ENCODE measurements at places on chromosomes 16 and 17.

- no peak for DNase-seq
These were observed 25.8 kb upstream of the HLF start for GRCh38 chr17:55238931-55239297.

GRCh38 chr17:28849281-28849680 lies 5.5 kb upstream of the ERAL1 start:
- no peak for DNase-seq

- peak; percentile 30 for DNase-seq
These were observed 2.1 kb upstream of the C17orf78 start for GRCh38 chr17:37373530-37374159.

DNA sequence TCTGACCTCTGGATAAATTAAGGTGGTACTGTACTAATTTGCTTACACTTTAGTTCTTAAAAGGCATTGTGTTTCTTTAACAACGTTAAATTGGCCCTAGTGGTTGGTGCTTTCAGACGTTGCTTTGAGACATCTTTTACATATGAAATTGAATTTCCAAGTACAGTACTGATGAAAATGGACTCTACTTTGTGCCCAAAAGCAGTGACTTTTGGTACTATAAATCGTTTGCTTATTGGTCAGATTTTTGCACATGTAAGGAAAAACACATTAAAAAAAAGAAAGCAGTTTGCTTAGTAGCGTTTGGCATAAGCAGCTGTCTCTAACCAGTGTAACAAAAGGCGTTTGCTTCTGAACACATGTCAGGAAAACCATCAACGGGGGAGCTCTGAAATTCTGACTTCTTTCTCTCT lies 139.6 kb downstream of the CDK5R1 start:
- no peak for DNase-seq

DNA sequence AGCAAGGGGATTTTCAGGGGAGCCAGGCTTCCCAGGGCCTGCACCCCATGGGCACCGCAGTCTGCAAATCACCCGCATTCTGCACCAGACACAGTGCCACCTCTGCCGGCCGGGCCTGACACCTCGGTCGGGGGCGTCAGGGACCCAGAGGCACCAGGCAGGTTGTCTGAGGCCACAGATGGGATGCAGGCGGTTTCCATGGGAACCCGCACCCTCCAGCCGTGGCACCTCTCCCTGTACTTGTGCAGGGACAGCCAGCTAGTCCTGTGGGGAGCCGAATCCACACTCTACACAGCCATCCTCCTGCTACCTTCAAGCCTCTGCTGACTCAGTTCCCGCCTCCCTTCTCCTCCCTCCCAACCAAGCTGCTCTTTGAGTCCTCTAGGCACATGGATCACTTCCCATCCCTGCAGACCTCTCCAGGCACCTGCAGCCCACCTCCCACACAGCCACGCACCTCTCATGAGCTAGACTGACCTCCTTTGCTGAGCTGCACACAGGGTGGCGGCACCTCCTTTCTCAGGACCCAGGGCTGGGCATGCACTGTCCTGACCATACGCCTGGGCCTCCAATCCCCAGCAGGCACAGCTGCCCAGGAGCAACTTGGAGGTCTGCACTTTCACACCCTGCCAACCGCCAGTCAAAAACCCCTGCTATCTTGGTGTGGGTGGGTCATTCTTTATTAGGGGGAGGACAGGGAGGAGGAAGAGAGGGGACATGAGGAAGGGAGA lies 119.5 kb downstream of the C16orf78 start:
- no peak for DNase-seq

DNA sequence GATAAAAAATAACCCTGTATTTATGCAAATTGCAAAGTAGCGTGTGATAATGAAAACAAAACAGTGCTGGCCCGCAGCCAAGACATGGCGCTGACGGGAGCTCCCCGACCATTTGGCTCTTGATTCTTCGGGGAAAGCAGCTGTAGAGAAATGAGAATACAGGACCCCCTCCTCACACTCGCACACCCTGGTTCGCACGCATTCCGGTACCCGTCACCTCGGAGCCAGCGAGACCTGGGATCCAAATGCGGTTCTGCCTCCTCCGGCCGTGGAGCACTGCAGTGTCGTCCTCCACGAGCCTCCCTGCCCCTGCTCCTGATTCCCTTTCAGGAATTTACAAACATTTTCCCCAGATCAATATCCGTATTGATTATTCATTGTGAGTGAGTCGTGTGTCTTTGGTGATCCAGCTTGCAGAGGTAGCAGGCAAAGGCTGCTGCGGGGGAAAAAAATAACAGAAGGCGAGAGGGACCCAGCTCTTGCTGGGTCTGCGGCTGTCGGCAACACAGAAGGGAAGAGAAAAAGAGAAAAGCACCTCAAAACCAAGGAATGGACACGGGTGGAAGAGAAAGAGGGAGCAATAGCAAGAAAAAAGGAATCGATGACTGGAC lies 184.1 kb upstream of the ZFHX3 start:
- DNase-seq, result no peak

GRCh38 chr16:81137754-81138153 lies 41.6 kb upstream of the GCSH start:
- DNase-seq, result no peak

- no peak for DNase-seq
These were observed 127.6 kb downstream of the KIF2B start for GRCh38 chr17:53950207-53950857.

GRCh38 chr16:54493061-54493460 lies 206.5 kb upstream of the IRX3 start:
- no peak for DNase-seq

DNA sequence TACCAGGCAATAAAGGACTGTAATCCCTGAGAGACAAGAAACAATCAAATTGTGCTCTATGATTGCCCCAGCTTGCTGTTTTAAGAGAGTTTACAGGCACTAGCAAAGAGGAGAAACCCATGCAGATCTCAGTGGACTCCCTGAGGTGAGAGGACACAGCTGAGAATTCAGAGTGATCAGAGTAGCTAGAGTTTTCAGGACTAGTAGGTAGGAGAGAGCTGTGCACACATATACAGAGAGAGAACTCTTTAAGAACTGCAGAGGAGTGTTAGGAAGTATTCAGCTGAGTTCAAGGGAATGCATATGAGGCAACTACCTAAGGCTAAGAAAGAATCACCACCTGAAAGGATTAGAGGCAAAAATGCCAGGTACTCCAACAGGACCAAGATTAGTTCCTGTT lies 904.8 kb downstream of the CDH8 start:
- no peak for DNase-seq

- DNase-seq, result peak; percentile 80
These were observed 2.3 kb upstream of the ACTG1 start for GRCh38 chr17:81514739-81515529.

DNA sequence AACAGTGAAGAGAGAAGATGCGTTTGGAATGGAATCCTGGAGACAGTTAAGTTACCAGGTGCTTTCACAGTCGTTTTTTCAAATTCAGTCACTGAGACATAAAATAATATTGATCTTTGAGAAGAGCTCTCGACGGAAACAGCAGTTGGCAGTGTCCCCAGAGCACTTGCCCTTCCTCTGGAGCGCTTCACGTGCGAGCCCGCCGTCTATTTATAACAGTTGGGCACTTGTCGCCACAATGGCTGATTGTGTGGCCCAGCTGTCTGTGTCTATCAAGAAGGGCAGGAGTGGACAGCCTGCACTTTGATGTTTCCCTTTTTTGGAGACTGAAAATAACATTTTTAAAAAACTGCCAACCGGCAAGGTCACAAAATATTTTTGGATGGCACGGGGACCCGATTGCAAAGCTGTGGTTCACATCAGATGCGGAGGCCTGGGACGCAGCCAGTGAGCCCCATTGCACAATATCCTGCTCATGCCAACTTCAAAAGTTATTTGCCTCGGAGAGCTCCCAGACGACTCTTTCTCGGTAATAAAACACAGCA lies 62.9 kb downstream of the ADCY9 start:
- no peak for DNase-seq

DNA sequence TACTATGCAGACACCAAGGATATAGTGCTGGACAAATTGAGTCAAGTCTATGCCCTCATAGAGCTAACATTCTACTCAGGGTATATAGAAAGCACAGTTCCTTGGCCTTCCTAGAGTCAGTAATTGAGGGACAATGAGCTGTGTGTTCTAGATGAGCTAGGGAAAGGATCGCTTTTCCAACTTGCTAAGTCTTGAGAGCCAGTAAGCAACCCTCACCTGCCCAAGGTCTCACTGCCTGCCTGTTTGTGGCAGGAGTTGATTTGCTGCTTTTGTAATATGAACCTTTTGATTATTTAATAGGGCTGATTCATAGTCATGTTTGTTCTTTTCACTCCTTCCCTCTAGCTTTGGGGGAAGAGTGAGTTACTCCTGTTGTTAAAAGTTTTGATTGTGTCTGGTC lies 6.5 kb downstream of the DDX42 start:
- no peak for DNase-seq

All from stimulated activated CD4-positive, alpha-beta T cell treated with anti-CD3 and anti-CD28 coated beads, TNF-alpha, amount 100 ng/mL, for 24 hours (primary cell).